Activated T-helper 1 cell treated with Interleukin-2 at 50 U/mL for 16 hours (primary cell): ENCODE measurements at places on chromosomes 6 and 20.

- DNase-seq = no peak
Observed at GRCh38 chr6:30931272-30931671, 698 bp downstream of the SFTA2 start.

DNA sequence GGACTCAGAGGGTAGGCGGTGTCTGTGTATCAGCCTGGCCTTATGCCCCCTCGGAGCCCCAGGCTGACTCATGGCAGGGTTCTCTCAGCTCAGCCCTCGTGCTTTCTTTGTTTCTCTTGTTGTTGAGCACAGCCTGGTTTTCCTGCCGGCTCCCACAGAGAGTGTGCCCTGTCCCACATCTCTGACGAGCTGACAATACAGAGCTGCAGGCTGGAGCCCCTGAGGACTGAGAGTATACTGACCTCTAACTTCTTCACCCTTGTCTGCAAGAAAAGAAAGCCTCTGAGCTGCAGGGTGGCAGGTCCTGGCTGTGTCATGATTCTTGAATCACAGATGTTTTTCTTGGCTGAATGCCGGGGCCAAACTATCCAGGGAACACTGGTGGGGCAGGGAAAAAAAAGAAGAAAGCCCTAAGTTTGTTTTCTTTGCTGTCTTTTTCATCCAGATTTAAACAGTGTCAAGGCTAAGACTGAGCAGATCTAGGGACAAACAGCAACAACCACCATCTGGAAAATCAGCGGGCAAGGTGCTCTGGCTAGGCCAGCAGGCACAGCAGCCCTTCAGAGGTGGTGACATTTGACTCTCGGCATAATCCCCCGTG is 63.3 kb upstream of the ZNF133 start:
- DNase-seq = no peak

- no peak for DNase-seq
Observed at GRCh38 chr6:28673787-28674671, 148.3 kb downstream of the GPX5 start.

DNA sequence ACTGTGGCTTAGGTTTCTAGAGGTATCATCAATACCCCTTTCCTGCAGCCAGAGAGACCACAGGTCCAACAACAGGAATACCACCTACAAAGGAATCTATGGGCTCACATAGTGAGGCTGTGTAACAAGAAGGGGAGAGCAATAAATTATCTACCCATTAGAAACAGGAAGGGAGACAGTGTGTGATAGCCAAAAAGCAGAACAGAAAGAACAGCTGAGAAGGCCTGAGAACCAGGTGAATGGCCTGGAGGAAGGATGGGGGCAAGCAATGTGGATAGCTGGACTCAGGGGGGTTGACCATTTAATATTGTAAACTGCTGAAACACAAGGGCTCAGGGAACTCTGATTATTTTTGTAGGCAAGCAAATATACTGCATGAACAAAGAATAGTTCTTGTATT is 628.2 kb downstream of the COL12A1 start:
- DNase-seq = no peak

GRCh38 chr6:140909625-140910024 is 1223.1 kb upstream of the GJE1 start:
- no peak for DNase-seq

GRCh38 chr6:36826520-36827227 is 12.6 kb downstream of the CPNE5 start:
- no peak for DNase-seq

DNA sequence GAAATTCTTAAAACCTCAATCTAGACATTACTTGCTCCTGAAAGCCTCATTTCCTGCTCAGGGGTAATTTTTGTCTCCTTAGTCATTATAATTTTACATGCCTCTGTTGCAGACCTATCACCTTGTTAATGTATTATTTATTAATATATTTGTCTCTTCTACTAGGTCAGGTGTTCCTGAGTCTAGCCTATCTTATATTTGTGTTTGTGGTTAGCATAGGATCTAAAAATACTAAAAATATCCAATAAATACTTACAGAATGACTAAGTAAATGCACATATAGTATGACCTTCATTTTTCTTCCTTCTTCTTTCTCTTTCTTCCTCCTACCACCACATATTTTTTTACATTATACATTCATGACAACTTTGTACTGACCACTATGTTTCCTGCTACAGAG is 268.9 kb upstream of the HS3ST5 start:
- DNase-seq = no peak

GRCh38 chr6:79671600-79672266 is 40.6 kb downstream of the SH3BGRL2 start:
- DNase-seq = peak; percentile 38

GRCh38 chr6:128826606-128827005 is 56.3 kb upstream of the LAMA2 start:
- no peak for DNase-seq

DNA sequence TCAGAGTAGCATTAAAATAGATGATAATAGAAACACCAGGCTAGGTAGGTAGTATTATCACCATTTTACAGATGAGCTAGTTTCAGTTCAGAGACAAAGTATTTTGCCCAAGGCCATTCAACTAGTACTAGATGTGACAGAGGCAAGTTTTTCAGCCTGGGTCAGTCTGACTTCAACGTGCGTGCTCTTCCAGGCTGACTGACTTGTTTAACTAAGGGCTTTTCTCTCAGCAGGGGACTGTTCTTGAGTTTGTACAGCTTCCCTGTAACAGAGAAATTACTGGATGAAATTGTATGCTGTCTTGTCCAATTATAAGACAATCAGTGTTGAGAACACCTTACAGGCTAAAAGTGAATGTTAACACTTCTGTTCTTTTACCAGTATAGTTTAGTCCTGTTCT is 333.5 kb upstream of the MAN1A1 start:
- no peak for DNase-seq

GRCh38 chr20:62285151-62285550 is 17.6 kb upstream of the ADRM1 start:
- DNase-seq = no peak

DNA sequence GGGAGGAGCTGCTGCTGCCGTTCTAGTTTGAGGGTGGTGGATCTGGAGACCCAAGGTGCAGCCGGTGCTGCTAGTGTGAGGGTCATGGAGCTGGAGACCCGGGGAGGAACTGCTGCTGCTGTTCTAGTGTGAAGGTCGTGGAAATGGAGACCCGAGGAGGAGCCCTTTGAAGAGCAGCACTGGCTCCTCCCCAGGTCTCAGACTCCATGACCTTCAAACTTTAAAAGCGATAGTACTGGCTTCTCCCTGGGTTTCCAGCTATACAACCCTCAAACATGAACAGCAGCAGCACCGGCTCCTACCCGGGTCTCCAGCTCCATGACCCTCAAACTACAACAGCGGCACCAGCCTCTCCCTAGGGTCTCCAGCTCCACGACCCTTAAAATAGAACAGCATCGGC is 15.5 kb downstream of the ULBP3 start:
- no peak for DNase-seq

DNA sequence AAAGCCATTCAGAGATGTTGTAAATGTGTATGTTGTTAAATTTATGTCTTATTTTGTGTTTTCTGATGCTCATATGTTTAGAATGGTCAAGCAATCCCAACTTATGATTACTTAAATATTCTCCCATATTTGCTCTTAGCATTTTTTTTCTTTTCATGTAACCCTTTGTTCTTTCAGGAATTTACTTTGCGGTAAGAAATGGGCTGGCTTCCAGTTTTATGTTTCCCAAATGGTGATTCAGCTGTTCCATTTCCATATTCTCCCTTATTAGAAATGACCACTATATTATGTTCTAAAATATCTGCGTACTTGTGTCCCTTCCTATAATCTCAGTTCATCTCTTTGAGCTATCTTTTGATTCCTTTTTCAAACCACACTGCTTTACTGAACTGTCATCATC is 113.7 kb downstream of the CDH26 start:
- DNase-seq = no peak

DNA sequence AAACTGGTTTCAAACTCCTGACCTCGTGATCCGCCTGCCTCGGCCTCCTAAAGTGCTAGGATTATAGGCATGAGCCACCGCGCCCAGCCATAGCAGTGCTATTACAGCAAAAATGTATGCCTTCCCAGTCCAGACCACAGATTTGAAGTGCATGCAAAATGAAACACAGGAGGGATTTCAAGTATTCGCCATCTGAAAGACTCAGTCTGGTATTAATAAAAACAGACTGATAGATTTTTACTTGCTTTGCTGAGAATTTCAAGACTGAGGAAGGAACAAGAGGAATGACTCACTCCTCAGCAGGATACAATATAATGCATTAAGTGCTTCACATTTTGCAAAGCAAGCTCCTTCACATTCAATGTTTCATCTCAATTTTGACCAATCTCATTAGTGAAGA is 134.9 kb downstream of the TMEM200A start:
- no peak for DNase-seq

GRCh38 chr20:43690943-43691598 is 24.2 kb downstream of the MYBL2 start:
- no peak for DNase-seq

- DNase-seq = no peak
Observed at GRCh38 chr6:6057442-6058053, 50.8 kb upstream of the NRN1 start.

- DNase-seq = no peak
Observed at GRCh38 chr20:48877304-48877703, 44.2 kb upstream of the ARFGEF2 start.

DNA sequence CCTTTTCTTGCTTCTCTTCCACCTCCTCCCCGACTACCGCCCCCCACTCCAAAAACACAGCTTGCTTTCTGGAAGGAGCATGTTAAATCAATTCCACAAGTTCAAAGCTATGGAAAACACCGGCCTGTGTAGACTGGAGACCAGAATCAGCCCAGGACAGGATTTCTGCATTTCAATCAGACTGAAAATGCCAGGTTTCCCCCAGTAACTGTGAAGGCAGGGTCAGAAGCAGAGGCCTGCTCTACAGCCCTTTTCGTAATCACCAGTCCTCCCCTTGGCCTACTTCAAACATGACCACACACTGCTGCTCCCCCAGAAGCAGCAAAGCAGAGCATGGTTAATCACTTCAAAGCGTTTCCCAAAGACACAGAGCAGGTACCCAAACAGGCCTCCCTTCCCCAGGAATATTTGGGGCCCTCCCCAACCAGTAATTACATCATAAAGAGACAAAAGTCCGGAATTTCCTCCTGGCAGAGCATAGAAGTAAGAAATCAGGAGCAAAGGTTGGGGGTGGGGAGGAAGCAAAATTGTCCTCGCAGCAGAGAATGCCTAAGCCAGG is 38.4 kb downstream of the ZMYND8 start:
- DNase-seq = no peak

- DNase-seq = no peak
Observed at GRCh38 chr6:10084111-10084986, 330.5 kb downstream of the TFAP2A start.

GRCh38 chr6:33313709-33314514 is at the start of gene TAPBP:
TSS of gene TAPBP (minus strand) at chr6:33314078. CDS start at chr6:33314041, 37 bp downstream.
- DNase-seq = peak; percentile 65

- no peak for DNase-seq
Observed at GRCh38 chr20:9400171-9401025, 114.0 kb upstream of the LAMP5 start.

- no peak for DNase-seq
Observed at GRCh38 chr20:57384486-57384885, 6.7 kb upstream of the RBM38 start.

DNA sequence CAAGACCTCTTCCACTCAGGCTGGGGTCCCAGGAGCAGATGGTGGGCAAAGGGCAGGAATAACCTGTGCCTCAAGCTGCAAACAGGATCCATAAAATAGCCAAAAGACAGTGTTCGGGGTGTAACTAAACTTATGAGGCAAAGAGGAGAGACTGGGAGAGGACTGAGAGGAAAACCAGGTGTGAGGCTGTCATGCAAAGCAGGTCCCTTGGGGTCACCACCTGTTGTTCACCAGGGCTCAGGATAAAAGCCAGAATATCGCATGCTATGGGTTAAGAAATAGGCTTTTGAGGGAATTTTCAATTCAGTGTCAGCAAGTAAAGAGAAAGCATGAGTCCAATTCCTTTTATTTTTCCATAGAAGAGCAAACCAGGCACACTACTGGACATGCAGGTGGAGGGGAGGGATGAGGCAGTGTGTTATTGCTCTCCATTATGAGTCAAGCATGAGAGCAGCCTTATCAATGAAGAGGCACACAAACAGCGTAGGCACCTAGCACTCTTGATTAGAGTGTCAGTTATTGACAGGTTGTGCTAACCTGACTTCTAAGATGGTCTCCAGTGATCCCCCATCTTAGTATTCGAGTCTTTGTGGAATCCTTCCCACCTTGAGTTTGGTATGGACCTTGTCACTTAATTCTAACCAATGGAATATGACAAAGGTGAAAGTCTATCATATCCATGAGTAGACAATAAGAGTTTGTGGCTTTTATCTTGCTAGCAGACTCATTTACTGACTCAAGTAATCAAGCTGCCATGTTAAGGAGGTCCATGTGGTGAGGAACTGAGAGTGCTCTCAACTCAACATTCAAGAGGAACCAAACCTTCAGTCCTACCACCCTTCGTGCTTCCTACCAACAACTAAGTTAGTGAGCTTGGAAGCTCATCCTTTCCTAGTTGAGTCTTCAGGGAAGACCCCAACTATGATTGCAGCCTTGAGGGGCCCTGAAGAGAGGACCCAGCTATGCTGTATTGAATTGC is 18.8 kb downstream of the HLA-E start:
- no peak for DNase-seq

DNA sequence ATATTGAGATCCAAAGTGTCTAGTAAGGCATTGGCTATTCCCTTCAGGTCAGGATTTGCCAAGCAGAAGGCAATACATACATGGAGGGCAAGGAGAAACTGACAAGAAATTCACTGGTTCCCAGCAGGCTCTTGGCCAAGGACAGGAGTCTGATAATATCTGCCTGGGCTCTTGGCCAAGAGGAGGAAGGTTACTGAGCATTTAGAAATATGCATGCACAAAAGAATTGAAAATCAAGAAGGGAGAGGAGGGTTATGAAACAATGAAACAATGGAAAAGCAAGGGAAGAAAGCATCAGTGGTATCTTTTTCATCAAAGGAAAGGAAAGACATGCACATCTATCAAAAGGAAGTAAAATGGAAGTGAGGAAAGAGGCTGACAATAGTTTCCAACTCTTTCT is 42.4 kb downstream of the ARHGAP18 start:
- DNase-seq = no peak

- no peak for DNase-seq
Observed at GRCh38 chr6:161445021-161445799, 171.3 kb upstream of the AGPAT4 start.

GRCh38 chr6:149331043-149331807 is 13.7 kb downstream of the TAB2 start:
- DNase-seq = no peak

DNA sequence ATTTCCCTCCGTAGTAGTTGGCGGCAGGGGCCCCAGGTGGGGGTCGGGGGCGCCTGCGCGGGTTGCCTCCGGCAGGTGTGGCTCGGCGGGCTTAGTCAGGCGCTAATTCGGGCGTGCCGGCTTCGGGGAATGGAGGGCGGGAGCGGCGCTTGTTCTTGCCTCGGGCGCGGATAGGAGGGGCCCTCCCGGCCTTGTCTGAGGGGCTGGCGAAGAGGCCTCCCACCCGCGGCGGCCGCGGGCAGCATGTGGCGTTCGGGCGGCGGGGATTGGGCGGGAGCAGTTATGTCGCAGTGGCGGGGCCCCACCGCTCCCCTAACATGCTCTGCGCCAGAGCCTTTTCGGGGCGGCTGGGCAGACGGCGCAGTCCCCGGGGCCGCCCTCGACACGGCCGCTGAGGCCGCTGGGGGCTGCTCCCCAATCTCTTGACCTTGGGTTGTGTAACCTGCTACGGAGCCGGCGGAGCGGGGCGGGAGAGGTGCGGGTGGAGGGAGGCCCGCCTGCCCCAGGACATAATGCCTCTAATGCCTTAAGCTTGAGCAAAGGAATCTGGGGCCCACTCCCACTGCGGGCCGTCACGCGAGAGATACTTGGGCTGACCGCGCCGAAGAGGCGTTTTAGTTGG is 1.1 kb downstream of the AMD1 start:
- DNase-seq = peak; percentile 55

- DNase-seq = no peak
Observed at GRCh38 chr20:8587251-8587650, 455.2 kb downstream of the PLCB1 start.
